Muscle of arm (tissue), 14 donors: ENCODE measurements at places on chromosomes 12 and 14.

- DNase-seq: no peak
Measured at GRCh38 chr12:76847260-76847659, 31.6 kb downstream of the CSRP2 start.

DNA sequence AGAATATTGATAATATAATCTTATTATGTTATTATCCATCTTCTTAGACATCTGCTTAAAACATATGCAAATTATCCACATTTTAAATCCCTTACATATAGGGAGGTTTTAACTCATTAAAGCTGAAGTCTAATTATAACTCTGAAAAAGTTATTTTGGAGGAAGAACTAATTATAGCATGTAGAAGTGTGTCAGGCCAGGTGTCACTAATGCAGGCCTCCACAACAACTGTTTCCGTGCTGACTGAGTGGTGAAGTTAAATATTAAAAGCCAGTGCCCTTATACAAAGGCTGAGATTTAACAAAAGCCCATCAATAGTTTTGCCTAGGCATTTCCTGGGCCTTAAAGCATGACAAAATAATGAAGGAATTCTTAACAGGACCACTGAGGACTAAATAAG lies 157.4 kb downstream of the LRRK2 start:
- no peak for DNase-seq

DNA sequence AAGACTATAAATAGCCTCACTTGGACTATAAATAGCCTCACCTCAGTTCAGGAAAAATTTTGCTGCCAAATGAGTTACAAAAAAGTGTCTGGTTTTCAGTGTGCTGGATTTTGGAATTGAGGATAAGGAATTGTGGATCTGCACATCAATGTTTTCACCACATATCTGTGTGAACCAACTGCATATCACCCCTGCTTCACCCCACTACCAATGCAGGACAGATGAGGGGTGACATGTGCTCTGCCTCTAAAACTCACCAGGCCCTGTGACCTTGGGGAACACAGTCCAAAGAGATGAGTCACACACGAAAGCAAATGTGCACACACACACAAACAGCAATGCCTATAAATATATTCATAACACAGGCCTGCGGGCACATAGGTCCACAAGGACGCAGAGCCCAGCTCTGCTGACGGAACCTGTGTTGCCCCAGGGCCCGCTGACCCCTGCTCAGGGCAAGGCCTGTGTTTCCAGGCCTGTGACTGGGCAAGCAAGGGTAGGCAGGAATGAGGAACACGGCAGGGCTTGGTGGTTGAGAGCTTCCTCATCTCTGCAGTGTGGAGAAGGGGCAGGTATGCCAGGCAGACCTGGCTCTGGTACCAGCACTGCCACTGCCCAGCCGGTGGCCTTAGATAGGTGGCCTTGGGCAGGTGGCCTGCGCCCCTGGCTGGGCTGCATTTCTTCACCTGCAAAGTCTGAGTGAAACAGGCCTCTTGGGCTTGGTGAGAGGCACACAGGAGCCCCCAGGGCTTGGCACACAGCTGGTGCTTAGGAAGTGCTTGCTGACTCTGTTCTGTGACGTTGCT lies 82.4 kb downstream of the ARL6IP4 start:
- DNase-seq: no peak

GRCh38 chr14:76784266-76784874 lies 23.1 kb downstream of the VASH1 start:
- no peak for DNase-seq

GRCh38 chr12:101925361-101925760 lies 48.0 kb downstream of the DRAM1 start:
- DNase-seq: no peak

DNA sequence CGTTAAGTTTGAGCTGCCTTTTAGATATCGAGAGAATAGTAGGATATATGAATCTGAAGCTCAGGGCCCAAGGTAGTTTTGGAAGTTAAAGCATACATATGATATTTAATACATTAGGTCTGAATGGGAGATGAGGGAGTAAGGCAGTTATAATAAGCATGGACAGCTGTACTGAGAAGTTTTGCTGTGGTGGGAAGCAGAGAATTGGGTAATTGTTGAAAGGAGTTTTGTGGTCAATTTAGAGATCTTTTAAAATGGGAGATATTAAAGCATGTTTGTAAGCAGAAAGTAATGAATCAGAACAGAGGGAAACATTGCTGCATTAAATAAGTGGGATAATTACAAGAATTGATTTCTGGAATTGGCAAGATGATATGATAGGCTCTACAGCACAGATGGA lies 21.3 kb downstream of the TBK1 start:
- DNase-seq: no peak

DNA sequence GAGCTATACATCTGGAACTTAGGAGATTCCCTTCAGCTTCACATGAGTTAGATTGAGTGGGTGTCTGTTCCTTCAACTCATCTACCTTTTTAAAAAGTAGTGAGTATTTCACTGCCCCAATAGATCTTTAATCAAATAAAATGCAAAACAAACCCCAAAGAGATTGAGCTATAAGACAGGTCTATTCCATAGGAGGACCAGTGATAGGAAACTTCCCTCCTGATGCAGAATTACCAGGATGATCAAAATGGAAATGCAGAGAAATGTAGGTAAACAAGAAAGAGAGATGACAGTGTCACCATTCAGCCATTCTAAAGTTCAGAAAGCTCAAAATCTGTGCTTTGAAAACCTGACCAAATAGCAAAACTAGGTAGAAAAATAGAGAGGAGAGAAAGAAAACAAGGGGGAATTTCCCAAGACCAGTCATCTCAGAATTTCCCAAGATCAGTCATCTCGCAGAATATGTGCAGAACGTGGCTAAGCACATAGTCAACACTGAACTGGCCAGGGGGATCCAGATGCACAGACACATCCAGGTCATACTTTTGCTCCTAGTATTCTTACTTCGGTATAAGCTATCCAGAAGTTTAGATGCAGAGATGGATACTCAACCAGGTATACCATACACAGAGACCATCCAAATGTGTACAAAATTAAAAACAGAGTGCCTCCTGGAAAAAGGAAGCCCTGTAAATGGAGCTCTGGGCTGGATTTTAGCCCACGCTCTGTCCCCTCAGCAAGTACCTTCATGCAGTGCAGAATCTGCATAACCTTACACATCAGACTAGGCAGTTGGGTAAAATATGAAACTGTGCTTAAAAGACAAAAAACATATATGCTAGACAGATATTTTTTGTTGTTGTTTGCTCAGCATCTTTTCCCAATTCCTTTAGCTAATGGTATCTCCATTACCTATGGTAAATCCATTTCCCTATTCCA lies 27.4 kb downstream of the SLC41A2 start:
- DNase-seq: no peak

DNA sequence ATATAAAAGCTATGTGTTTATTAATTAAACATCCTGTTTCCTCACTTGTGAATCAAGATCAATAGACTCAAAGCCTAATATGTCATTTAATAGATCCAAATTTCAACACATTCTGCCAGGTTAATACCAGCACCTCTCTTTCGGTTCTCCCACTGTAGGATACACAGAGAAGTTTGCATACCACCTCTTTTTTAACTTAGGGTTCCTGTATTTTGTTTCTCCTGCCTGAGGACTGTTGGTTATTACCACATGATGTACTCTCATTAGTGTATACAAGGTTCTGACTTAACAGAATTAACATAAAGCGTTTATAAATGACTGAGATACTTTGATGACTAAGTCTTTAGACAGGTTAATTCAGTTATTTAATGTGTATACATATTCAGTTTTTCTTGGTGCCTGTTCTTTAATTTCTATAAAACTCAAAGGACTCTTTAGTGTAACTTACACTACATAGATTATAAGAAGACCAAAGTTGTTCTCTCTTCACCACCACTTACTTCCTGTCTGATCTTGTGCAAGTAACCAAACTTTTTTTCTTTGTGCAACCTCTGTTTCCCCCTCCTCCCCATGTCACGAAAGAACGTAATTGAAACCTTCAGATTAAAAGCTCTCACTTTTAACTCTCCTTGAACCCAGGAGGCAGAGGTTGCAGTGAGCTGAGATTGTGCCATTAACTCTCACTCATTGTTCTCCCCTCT lies 89.8 kb upstream of the DNM1L start:
- no peak for DNase-seq

DNA sequence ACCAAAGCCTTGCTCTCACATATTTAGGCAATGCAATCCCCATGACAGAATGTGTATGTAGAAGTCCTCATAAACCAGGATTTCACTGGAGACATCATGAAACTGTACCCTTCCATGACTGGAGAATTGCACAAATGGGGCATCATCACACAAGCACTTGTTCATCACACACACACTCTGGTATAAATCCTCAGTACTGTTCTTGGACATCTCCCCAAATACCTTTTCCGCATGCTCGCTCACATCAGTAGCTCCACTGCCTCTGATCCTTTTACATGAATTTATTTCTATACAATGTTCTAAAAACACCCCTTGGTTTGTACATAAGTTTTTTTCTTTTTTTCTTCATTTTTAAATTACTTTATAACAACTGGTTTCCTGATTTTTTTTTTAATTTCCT lies 3.3 kb upstream of the ING4 start:
- DNase-seq: no peak

DNA sequence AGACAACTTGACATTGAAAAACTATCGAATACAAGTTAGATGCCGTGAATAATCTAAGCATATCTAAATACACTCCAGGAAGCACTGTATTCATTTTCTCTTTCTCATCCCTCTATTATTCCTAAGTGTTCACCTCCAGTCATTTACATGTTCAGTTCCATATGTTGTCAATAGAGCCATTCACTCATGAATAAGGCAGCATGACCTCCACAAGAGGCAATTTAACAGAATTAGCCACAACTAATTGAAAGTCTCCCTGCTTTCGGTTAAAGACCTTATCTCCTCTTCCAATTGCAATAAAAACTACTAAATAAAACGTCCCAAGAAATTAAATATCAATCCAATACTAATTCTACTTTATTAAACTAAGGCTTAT lies 1.8 kb downstream of the LRIG3 start:
- DNase-seq: no peak

GRCh38 chr12:59710964-59711363 lies 115.1 kb downstream of the SLC16A7 start:
- DNase-seq: no peak

DNA sequence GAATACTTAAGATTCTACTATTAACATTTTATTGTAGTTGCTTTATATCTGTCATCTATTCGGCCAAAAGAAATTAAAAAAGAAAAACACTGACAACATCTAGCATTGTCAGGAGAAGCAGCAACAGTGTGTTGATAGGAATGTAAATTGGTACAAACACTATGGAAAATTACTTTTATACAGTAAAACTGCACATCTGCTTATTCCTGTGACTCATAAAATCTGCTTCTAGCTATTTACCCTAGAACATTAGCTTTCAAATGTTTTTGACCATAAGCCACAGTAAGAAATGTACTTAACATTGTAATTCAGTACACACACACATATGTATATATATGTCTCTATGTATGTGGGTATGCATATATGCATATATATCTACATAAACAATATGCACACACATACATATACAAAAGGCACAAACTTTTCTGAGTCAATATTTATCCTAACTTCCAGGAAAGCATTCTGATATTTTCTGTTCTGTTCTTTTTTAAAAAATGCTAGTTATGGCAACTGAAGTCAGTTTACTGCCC lies 278.9 kb upstream of the GARIN2 start:
- no peak for DNase-seq

- DNase-seq: no peak
Measured at GRCh38 chr14:91964724-91965123, 17.2 kb upstream of the FBLN5 start.

GRCh38 chr14:60509438-60510253 lies 700 bp downstream of the SIX6 start:
- DNase-seq: no peak

DNA sequence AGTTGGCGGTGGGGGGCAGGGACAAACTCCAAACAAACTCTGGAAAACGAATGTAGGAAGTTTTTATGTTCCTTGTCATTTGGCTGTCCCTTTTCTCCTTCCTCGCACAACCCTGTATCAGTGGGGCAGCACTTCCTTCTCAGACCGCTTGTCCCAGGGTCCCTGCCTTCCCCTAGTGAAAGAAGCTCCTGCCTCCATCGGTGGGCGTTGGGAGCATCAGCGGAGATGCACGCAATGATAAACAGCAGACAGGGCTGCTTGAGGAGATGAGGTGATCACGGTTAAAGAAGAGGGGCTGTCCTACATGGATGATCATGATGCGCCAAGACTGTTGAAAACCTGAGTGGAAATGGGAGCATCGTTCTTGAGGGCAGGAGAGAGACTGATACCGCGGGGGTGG lies 620 bp downstream of the C1S start:
- no peak for DNase-seq

DNA sequence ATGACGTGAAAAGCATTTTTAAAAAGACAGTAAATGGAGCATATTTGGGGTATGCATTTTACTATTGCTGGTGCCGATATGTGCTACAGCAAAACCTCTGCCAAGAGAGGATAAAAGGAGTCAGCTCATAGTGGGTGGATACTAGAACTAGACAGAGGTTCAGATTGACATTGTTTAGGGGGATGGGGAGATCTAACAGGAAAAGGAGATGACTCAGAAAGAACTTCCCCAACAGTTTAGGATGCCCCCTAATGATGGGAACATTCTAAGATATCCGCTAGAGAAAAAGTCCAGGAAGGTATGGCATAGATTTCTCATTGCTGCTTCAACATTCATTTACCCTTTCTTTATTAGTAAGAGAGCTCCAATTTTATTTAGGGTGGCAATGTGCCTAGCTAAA lies 110.5 kb upstream of the CLEC14A start:
- DNase-seq: no peak

DNA sequence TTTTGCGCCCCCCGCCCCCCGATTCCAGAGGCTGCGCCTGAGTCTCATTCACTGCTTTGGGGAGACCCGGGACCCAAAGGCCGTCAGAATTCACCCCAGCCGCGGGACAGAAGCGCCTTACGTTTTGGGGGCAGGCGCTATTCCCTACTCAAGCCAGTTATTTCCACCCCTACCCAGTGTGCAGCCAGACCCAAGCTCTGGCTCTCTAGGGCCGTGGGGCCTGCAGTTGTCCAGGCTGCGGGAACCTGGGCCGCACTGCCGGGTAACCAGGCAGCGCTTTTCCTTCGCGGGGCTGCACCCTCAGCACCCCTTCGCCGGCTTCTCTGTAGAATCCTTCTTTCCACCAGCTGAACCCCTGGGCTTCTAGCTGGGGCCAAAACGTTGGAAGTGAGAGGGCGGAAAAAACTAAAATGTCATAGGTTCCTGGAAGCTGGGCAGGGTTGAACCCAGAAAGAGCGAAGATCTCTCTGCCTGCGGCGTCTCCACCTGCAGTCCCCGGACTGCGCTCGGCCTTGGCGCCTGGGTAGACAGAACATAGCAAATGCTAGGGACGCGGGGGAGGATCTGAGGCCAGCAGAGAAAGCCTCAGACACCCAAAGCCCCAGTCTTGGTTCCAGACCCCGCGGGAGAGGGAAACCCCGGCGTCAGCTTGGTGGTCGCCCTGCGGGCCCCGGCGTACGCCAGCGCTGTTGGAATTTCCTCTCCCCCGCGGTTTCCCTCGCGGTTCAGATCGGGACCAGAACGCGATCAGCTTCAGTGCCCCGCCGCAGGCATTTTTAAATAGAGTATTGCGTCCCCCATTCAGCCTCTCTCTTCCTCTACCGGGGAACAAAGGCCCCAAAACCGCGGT lies 18.3 kb downstream of the TBX3 start:
- DNase-seq: no peak
